ENCODE measurements at places on chromosomes 6 and 20.

GRCh38 chr6:129269076-129269475 is 386.1 kb downstream of the LAMA2 start:
- no peak for DNase-seq

DNA sequence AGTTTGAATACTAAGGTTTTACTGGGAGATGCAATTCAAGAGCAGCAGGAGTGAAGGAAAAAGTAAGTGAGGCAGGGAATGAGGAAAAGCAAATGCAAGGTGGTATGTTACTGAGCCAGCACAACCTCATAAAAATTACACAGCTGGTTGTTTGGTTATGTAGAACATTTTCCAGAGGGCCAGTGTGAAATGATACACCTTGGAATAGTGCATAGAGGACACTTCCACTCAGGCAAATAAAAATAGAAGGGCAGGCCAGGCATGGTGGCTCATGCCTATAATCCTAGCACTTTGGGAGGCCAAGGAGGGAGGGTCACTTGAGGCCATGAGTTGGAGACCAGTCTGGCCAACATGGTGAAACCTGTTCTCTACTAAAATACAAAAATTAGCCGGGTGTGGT is 43.4 kb upstream of the POPDC3 start:
- no peak for DNase-seq

GRCh38 chr6:44725070-44725469 is 337.6 kb downstream of the CDC5L start:
- no peak for DNase-seq

DNA sequence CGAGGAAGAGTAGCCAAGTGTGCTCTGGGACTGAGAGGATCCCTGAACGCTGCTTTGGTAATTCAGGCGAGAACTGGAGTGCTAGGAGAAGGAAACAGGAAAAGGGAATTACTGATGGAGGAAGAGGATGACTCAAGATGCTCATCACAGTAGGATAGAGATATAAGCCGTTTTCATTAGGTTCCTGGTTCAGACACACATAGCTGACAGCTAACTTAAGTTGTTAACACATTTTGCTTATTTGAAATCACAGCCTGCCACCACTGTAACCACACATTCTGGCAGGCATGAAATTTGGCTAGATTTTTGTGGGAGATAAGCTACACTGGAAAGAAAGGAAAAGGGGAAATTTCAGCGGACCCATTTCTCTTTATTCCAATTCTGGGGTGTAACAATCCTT is 138.2 kb upstream of the SLC22A16 start:
- no peak for DNase-seq

DNA sequence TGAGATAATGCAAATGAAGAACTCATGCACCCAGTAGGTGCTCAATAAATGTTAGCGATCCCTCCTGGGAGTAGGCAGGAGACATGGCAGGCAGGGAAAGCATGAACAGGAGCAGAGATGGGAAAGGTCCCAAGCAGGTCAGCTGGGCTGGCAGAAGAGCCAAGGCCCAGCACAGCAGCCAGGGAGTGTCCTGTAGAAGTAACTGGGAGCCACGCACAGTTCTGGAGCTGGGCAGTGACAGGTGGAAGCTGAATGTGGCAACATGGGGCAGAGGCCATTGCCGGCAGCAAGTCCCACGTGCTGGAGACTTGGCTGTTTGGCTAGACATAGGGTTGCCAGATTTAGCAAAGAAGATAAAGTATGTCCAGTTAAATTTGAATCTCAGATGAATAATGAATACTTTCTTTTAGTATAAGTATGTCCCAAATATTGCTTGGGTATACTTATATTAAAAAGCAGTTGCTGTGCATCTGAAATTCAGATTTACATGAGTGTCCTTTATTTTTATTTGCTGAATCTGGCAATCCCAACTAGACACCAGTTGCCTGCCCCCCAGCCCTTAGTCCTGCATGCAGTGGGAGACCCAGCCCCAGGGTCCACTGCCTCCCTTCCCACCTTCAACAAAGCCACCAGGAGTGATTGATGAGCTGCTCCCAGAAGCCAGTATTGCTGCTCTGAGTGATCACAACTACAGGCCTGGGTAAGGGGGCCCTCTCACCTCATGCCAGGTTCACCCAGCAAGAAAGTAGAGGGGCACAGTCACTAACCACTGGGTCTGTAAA is 3.7 kb upstream of the LPIN3 start:
- no peak for DNase-seq

- no peak for DNase-seq
Measured at GRCh38 chr20:59720013-59720412, 115.7 kb downstream of the PHACTR3 start.

- peak; percentile 67 for DNase-seq
Measured at GRCh38 chr6:25138233-25138933, 140.8 kb upstream of the CARMIL1 start.

GRCh38 chr6:35489066-35489465 is 7.8 kb downstream of the TEAD3 start:
- DNase-seq, result no peak

GRCh38 chr6:163328411-163328810 is 86.1 kb upstream of the QKI start:
- no peak for DNase-seq

DNA sequence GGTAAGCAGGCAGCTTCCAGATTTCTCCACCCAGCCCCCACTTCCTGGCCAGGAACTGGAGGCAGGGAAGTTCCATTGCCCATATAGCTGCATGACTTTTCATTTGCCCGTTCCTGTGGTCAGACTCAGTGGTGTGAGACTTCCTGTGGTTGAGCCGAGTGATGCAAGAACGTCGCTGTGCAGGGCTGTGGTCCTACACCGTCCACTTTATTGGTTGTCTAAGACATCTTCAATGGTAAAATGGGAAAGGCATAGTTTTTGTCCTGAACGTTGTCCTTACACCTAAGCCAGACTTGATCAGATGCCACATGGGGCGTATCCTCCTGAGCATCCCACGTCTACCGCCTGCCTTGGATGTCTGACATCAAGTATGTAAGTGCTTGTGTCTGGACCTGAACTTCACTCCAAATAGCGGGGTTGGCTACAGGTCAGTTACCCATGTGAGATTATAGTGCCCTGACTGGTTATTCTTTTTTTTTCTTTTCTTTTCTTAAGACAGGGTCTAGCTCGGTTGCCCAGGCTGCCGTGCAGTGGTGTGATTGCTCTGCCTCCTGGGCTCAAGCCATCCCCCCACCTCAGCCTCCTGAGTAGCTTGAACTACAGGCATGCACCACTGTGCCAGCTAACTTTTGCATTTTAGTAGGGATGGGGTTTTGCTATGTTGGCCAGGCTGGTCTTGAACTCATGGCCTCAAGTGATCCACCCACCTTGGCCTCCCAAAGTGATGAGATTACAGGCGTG is 25.9 kb upstream of the GTSF1L start:
- peak; percentile 99 for DNase-seq

DNA sequence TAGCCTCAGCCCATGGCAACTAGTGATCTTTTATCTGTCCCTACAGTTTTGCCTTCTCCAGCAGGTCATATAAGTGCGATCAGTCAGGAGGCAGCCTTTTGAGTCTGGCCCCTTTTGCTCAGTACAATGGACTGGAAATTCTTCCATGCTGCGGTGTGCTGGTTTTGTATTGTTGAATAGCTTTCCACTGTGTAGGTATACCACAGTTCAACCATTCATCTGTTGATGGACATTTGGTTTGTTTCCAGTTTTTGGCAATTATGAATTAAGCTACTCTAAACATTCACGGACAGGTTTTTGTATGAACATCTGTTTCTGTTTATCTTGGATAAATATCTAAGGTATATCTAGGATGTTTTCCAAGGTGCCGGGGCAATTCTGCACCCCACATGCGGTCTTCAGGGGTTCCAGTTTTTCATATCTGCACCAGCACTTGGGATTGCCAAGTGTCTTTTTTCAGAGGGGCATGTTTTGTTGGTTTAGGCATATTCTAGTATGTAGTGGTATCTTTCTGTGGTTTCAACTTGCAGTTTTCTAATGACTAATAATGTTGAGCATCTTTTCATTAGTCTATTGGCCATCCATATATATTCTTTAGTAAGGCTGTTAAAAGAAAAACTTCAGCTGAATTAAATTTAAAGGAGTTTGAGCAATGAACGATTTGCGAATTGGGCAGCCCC is 141.0 kb downstream of the TFAP2C start:
- no peak for DNase-seq

- no peak for DNase-seq
Measured at GRCh38 chr6:2870046-2870636, 28.5 kb upstream of the SERPINB1 start.

DNA sequence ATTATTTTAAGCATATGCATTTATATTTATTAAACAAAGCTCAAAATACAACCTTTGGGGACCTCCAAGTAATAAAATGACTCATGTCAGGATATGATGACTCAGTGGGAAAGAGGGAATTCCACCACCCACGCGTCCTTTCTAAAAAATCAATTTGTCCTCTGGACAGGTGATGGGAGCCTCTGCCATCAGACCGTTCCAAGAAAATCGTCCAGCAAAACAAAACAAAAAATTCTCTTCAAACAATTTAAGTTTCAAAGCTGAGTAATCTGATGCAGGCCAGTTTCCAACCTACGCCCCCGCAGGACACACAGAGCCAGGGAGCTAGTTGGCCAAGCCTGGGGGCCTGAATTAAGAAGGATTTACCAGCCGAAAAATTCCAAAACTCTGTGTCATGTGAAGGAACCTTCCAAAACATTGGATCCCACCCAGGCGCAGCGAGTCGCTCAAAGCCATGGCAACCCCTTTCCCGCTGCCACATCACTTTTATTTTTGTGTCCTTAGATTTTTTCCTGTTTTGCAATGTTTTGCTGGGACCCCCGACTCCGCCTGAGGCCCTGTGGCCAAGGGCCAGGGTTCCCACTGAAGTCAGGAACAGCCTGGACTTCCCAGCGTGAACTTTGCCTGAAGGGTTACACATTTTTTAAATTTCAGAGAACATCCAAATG is 95.3 kb downstream of the NFATC2 start:
- DNase-seq, result no peak

DNA sequence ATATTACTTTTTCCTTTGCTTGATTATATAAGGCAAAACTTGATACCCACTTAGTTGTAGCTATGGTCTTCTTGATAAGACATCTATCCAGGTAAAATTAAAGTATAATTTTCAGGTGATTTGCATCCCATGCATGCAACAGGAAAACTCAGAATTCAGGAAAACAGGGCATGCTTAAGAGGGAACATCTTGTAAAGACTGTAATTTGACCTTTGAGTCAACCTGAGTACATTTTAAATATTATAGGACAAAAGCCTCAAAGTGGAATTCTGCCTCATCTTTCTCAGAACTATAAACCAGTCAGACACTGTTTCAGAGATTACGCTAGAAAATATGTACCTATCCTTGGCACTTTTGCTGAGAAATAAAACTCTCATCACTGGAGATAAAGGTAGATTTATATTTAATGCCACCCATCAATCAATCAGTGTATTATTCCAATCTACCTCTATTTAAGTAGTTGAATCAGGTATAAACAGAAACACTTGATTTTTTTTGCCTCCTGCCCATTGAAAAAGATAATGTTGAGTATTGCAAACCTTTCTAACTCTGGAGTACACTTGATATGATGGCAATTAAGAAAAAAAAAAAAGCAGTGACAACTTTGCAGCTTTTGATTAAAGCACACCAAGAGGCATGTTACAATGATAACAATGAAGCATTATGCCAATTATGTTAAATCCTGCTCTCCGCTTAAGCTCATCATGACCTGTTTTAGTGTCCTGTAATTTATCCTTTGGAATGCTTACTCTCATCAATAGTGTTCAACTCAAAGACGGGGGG is 2.8 kb downstream of the CITED2 start:
- no peak for DNase-seq

GRCh38 chr6:21340573-21340972 is 253.0 kb upstream of the SOX4 start:
- no peak for DNase-seq

DNA sequence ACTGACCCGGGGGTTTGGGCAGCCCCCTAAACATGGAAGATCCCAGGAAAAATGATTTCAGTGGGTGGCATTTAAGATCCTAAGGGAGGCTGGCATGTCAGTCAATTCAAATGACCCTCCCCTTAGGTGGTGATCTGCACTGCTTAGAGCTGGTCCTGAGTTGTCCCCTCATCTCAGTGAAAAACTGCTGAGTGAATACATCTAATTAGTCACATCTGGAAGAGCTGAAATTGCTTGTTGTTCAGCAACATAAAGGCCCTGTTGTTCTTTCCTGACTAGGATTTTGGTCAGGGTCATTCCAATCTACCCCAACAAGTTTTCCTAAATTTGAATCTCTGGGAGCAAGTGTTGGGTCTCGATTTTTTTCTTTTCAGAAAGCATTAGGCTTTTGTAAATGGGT is 126.4 kb downstream of the LCA5 start:
- no peak for DNase-seq

GRCh38 chr6:12911427-12911826 is 194.9 kb downstream of the PHACTR1 start:
- DNase-seq, result peak; percentile 20

GRCh38 chr6:209432-210103 is 82.7 kb upstream of the DUSP22 start:
- no peak for DNase-seq

DNA sequence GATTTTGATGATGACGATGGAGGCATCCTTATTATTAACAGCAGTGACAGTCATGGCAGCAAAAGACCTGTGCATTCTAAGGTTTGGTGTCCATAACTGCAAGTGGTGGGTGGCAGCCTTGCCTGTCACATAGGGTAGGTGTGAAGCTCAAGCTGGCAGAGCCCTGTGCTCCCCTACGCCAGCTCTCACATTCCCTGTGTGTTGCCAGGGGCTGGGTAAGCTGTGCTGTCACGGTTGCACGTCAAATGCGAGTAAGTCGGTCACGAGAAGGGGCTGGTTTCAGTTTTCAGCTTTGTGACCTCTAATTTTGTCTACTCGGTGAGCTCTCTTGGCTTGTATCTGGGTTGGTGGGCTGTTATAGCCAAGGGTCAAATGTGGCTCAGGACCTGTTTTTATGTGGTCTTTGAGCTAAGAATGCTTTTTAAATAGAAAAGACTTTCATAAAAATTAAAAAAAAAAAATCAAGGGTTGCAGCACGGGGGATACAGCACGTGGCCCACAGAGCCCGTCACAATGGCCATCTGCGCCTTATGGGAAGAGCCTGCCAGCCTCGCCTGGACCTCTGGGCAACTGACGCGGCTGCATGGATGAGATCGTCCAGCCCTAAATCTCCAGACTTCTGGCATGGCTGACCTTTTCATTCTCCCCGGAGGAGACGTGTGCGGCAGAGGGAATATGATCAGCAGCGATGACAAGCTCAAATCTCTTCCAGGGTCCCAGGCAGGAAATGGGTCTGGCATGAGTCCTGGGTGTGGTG is 148.5 kb downstream of the PHACTR3 start:
- DNase-seq, result no peak

- no peak for DNase-seq
Measured at GRCh38 chr6:12328701-12329100, 38.5 kb downstream of the EDN1 start.

GRCh38 chr6:131061041-131061750 is 1.8 kb downstream of the EPB41L2 start:
- DNase-seq, result no peak

DNA sequence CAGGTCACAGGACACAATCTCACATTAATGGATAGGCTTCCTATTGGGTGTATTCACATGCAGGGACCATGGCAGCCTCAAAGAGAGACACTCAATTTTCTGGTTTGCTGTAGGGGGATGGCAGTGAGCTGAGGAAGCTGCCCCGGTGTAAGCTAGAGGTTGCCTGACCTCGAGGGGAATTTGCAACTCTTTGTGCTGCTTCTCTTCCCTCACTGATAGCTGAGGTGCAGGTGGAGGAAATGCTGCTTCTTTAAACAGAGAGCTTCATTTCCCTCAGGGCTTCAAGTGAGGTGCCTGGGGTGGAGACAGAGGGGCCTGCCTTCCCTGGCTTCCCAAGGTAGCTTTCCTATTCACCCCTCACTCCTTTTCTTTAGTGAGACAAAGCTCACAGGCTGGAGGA is 151.9 kb downstream of the CD83 start:
- DNase-seq, result no peak
